Stimulated activated CD4-positive, alpha-beta T cell treated with anti-CD3 and anti-CD28 coated beads, Interleukin-1b, Interleukin-23, amount 100 ng/mL, for 1 hour (primary cell): ENCODE measurements at places on chromosomes 1 and 21.
A peak's percentile ranks its signal among the peaks of the same experiment; 100 is the strongest.

- peak; percentile 17 for DNase-seq
Measured at GRCh38 chr1:167221738-167222610, 1.3 kb downstream of the POU2F1 start.

- no peak for DNase-seq
Measured at GRCh38 chr1:168835176-168835575, 106.2 kb upstream of the DPT start.

GRCh38 chr1:98232678-98233077, 311.8 kb upstream of the DPYD start:
- no peak for DNase-seq

- DNase-seq: no peak
Measured at GRCh38 chr1:245862812-245863540, 644.1 kb downstream of the SMYD3 start.
